T-helper 17 cell (primary cell): ENCODE measurements at places on chromosomes 12 and 14. TPM values are rescaled to one million over a fixed set of nuclear protein-coding genes. Genes with fewer than 3 reads are reported as not detected.

The SERPINA12 gene
- total RNA-seq: not detected

The HOXC9 gene
- not detected for total RNA-seq

GRCh38 chr12:31525496-31526157 is 65.3 kb downstream of the DENND5B start:
- H3K27ac ChIP-seq: no peak overlapping the region
- no peak overlapping the region for H3K4me3 ChIP-seq
- H3K27me3 ChIP-seq: peaks cover 46% of the 10 kb centered on the region
- H3K4me1 ChIP-seq: peaks cover 3% of the 10 kb centered on the region
- DNase-seq: no peak
- H3K36me3 ChIP-seq: peaks cover 5% of the 10 kb centered on the region

The SERPINA10 gene
- total RNA-seq: not detected

GRCh38 chr12:32379213-32379612 is 20.1 kb upstream of the FGD4 start:
- H3K27me3 ChIP-seq: no peaks in the 10 kb centered on the region
- no peak overlapping the region for H3K4me3 ChIP-seq
- no peak for DNase-seq
- H3K36me3 ChIP-seq: no peaks in the 10 kb centered on the region
- H3K27ac ChIP-seq: no peak overlapping the region
- H3K4me1 ChIP-seq: no peaks in the 10 kb centered on the region

The SPTB gene
- total RNA-seq: 8.4 TPM

The ACOT4 gene
- 0.65 TPM for total RNA-seq

The DIO3 gene
- total RNA-seq: not detected

The TEX22 gene
- total RNA-seq: 1.7 TPM

DNA sequence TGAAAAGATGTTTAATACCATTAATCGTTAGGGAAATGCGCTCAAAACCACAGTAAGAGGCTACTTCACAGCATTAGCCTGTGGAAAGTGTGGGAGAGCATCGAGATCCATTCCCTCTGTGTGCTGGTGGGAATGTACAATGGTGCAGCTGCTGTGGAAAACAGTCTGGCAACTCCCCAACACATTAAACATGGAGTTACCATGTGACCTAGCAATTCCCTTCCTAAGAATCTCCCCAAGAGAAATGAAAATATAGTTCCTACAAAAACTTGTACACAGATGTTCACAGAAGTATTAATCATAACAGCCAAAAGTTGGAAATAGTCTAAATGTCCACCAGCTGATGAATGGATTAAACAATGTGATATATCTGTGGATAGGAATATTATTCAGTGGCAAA is 23.8 kb downstream of the MLXIP start:
- H3K4me3 ChIP-seq: peak overlapping the region; percentile 31
- no peaks in the 10 kb centered on the region for H3K27me3 ChIP-seq
- DNase-seq: no peak
- no peak overlapping the region for H3K27ac ChIP-seq

GRCh38 chr14:64879635-64880220 is at the start of gene SPTB:
SPTB (minus strand) TSS chr14:64879907; CDS start chr14:64823094, 56,813 bp downstream.
- peaks cover 70% of the 10 kb centered on the region for H3K27me3 ChIP-seq
- peak; percentile 22 for DNase-seq

DNA sequence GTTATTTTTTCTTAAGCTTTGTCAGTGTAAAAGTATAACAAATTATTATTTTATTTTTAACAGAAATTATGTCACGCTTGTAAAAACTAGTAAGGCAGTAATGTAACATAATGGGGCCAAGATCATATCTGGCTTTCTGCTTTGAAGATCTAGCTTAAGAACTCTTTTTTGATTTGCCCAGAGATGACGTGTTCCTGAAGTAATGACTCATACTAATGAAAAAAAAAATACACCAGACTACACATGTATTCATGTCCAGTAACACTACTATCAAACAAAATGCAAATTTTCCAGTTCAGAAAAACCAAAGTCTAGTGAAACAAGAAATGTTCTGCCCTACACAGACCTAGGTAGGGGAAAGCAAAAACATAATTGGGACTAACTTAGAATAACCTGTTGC is 432.2 kb upstream of the ATXN7L3B start:
- H3K4me3 ChIP-seq: no peak overlapping the region
- no peak for DNase-seq
- H3K27ac ChIP-seq: no peak overlapping the region
- no peaks in the 10 kb centered on the region for H3K4me1 ChIP-seq
- H3K27me3 ChIP-seq: no peaks in the 10 kb centered on the region
- H3K36me3 ChIP-seq: no peaks in the 10 kb centered on the region

DNA sequence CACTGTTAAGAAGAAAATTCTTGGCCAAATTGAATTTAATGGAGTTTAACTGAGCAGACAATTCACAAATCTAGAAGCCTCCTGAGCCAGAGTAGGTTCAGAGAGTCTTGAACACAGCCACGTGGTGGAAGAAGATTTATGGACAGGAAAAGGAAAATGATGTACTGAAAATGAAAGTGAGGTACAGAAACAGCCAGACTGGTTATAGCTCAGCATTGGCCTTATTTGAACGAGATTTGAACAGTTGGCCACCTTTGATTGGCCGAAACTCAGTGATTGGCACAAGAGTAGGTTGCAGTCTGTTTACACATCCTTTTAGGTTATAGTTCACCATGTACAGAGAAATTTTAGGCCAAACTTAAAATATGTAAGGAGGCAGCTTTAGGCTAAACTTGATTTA is 9.9 kb downstream of the OAS2 start:
- H3K4me3 ChIP-seq: no peak overlapping the region
- no peak for DNase-seq
- peaks cover 28% of the 10 kb centered on the region for H3K4me1 ChIP-seq
- peaks cover 22% of the 10 kb centered on the region for H3K36me3 ChIP-seq
- no peaks in the 10 kb centered on the region for H3K27me3 ChIP-seq
